ENCODE measurements at places on chromosomes 5 and 9.

- DNase-seq: no peak
These were observed 1426.5 kb upstream of the C9orf72 start for GRCh38 chr9:28999806-29000205.

DNA sequence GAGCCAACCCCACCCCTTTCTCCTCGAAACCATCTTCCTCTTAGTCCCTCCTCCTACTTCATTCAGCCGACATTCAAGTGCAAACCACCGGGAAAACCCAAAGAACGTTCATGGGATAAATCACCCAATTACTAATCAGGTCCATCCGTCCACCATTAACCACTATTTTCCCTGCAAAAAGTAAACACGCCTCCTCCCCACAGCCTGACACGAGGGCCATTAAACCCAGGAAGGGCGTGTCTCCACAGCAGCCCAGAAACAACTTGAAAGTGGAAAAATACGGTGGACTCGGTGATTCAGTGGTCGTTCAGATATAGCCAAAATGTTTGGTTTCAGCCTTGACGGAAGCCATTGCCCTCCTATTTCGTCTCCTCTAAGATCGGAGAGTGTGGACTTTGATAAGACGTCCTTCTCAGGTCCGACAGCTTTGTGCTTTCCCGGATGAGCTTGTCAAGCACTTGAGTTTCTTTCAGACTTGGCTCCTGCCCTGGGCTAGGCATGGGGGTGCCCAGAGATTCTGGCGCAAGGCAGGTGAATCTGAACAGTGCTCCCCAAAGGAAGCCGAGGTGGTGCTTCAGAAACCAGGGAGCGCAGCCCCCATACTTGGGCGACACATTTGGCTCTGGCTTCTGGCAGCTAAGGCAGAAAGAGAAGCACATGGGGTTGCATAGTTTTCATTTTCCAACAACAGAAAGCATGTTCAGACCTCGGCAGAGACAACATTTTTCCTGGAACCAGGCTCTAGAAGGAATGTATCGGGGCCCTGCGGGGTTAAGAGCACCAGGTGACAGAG lies 56.6 kb downstream of the SMIM23 start:
- DNase-seq: no peak

- DNase-seq: no peak
These were observed 59.2 kb upstream of the STK32A start for GRCh38 chr5:147175516-147176097.

DNA sequence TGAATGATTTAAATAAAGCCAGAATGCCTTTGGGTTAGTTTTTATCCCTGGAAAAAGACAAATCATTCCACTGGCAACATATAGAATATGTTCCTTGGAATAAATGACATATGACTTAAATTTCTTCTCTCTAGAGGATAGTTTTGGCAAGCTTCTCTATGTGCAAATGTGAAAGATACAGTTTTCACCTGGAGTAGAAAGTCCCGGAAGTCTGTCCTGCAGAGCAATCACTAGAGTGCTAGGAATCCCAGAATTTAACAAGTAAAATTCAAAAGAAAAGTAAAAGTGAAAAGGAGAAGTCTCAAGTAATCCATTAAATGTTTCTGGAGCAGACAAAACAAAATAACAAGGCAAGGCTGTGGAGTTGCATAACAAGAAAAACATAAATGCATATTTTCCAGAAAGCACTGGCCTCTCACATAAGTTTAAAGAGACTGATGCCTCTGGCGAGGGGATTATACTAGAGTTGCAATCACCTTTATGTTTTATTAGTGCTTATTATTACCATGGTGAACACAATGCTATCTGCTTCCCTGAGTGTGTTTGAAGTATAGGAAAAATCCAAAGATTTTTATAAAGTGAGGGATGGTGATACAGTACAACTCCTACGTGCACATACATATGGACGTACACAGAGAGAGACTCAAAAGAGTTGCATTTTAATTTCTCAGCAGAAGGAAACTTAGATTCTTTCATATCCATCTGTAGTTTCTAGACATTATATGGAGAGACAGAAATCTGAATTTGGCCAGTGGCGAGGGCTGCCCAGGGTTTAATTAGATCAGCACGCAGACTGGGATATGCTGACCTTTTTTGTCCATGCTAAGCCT lies 188.3 kb upstream of the ANKRD55 start:
- no peak for DNase-seq

DNA sequence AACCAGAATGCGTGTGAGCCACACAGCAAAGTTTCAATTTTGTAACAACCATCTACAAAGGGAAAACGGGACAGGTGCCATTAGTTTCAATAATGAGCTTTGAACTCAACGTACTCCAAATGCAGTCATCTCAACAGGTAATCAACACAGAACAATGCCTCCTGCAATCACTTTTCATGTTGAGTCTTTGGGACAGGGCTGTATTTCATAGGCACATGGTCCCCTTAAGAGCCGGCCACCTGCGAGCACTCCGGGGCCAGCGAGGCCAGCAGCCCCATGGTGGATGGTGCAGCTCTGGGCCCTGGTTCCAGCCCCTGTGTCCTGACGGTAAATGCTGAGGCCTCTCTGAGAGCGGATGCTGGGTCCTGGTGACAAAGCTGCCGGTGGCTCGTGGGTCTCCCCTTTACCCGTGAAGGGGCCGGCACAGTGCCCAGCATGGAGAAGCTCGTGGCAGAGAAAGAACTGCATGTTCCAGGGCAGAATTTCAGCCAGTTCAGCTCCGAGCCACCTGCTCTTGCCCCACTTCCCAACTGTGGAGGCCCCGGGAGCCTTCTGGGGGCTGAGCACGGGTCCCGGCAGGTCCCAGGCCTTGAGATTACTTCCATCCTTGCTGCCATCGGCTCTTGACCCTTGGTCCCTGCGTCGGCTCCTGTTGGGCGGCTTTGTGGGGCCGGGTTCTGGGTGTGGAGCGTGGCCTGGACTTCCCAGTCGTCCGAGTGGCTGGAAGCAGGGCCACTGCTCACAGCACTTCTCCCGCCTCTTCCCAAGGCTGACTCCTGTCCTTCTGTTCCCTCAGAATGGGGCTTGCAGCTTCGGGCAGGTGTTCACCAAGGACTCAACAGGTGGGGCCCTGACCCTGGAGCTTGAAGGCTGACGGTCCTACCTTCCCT lies 26.1 kb upstream of the RNU6ATAC start:
- DNase-seq: no peak

Measured in GDM1 (cell line).